AG04449 (cell line): ENCODE measurements at places on chromosomes 4 and X.

DNA sequence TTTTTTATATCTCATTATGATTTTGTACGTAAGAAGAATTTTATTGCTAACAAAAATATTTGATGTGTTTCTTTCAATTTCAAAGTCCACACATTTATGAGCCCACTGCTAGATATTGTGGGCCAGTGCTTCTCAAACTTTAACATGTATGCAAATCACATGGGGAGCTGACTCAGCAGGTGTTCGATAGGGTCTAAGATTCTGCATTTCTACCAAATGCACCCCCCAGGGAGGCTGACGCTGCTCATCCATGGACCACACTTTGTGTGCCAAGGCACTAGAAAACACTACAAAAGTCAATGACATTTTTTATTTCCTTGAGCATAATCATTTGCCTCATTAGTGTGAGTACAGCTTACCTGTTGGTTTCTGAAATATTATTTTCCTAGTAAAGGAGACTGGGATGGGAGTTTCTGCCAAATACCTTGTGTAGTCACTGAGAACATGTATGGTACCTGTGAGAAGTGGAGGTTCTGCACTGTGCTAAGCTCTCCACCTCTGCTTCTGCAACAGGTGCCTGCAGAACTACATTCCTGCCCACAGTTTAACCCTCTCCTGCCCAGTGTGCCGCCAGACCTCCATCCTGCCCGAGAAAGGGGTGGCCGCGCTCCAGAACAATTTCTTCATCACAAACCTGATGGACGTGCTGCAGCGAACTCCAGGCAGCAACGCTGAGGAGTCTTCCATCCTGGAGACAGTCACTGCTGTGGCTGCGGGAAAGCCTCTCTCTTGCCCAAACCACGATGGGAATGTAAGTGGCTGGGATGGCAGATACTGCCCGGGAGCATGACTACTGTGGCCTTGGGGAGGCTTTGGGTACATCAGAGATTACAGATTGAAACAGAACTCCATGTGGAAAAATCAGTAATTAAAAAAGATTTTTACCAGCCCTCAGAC lies 68.9 kb upstream of the MND1 start:
- DNase-seq = no peak

DNA sequence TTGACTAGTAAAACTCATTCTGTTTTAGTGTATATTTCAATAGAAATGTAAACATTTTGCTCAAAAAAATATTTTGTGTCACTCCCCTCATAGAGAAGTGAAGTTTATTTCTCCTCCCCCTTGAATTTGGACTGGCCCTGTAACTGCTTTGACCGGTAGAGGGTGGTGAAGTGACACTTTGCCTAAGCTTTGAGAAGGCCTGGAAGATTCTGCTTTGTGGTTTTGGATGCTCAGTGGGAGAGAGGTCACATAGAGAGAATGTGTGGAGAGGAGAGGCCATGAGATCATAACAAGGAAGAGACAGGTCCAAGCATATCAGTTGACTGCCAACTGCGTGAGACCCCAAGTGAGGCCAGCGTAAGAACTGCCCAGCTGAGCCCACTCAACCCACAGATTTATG lies 19.1 kb upstream of the ARX start:
- no peak for DNase-seq

GRCh38 chr4:143234153-143234552 lies 49.4 kb downstream of the USP38 start:
- no peak for DNase-seq

GRCh38 chr4:172153719-172154118 lies 340.5 kb downstream of the GALNTL6 start:
- no peak for DNase-seq

GRCh38 chr4:177008836-177009501 lies 216.2 kb upstream of the VEGFC start:
- no peak for DNase-seq

DNA sequence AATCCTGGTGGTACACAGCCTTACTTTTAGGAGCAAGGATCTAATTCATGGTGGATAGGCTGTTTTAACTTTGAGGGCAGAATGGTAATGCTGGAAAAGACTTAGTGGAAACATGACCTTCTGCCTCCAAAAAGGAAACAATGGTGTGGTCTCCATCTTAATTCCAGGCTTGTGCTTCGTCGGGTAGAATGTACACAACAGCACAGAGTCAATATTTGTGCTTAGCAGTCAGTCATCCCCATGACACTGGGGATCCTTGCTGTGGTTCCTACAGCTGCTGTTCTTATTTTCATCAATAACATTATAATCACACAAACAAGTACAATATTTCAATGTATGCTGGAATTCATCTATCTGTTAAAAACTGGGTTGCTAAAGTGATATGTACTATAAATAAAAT lies 104.4 kb downstream of the HHIP start:
- no peak for DNase-seq

DNA sequence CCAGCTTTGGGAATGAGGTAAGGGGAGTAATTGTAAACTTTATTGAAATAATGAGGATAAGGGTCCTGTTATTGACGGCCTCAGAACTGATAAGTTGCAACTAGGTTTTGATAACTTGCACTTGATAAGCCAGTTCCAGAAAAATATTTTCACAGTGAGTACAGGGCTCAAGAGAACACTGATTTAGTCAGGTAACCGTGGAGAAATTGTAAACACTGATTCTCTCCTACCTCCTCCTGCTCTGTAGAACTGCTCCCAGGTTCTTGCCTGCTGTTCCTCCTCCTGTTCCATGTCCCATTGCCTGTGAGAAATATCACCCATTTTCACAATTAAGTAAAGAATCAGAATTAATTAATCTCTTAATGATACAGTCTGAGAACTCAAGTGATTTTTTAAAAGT lies 55.0 kb upstream of the CXXC4 start:
- no peak for DNase-seq

GRCh38 chr4:182578402-182578801 lies 335.2 kb downstream of the TENM3 start:
- peak; percentile 67 for DNase-seq

- DNase-seq = no peak
Measured at GRCh38 chr4:58602731-58603359, 1492.7 kb upstream of the IGFBP7 start.

GRCh38 chrX:73922856-73923455 lies 360.0 kb downstream of the CHIC1 start:
- DNase-seq = no peak

- DNase-seq = no peak
Measured at GRCh38 chr4:96455045-96455720, 615.3 kb downstream of the PDHA2 start.

GRCh38 chr4:41619161-41619560 lies 81.2 kb downstream of the LIMCH1 start:
- no peak for DNase-seq

GRCh38 chr4:131499141-131499873 lies 1649.8 kb upstream of the PCDH10 start:
- DNase-seq = no peak

DNA sequence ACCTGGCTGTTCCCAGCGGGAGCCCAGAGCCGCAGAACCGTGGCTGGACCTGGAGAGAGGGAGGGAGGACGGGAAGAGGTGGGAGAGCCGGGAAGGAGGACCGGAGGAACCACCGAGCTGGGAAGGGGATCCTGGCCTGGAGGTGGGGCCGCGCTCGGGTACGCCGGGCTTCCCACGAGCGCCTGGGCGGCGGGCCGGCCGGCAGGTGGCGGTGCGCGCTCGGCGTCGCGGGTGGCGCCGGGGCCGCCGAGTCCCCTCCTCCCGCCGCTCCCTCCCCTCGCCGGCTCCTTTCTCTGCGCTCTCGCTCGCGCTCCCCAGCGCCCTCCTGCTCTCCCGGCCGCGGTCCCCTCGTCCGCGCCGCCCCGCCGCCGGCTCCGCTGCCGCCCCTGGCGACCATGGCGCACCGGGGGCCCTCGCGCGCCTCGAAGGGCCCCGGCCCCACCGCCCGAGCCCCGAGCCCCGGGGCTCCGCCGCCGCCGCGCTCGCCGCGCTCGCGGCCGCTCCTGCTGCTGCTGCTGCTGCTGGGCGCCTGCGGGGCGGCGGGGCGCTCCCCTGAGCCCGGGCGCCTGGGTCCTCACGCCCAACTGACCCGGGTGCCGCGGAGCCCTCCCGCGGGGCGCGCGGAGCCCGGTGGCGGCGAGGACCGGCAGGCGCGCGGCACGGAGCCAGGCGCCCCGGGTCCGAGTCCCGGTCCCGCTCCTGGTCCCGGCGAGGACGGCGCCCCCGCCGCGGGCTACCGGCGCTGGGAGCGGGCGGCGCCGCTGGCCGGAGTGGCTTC lies at the start of gene SORCS2:
Gene SORCS2, plus strand, starts transcription at position 287 of the 778 bp plus-strand sequence.
- DNase-seq = no peak

DNA sequence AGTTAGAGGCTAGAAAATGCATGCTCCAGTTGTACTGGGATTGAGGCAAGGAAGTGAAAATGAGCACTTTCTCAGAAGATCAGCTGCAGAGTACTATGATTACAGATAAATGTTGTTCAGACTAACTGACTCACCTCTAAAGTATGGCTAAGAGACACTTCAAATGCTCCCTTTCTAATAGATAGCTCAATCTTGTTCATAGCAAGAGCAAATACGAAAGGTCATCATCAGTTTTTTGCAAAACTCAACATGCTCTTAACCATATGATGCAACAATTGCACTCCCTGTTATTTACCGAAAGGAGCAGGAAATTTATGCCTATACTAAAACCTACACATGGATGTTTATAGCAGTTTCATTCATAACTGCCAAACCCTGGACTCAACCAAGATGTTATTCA lies 838.4 kb upstream of the INTU start:
- no peak for DNase-seq

GRCh38 chr4:158159718-158160094 lies 13.1 kb downstream of the GASK1B start:
- no peak for DNase-seq

GRCh38 chr4:75678965-75679364 lies 5.8 kb upstream of the G3BP2 start:
- no peak for DNase-seq

GRCh38 chrX:22516893-22517292 lies 244.2 kb downstream of the CBLL2 start:
- DNase-seq = no peak

DNA sequence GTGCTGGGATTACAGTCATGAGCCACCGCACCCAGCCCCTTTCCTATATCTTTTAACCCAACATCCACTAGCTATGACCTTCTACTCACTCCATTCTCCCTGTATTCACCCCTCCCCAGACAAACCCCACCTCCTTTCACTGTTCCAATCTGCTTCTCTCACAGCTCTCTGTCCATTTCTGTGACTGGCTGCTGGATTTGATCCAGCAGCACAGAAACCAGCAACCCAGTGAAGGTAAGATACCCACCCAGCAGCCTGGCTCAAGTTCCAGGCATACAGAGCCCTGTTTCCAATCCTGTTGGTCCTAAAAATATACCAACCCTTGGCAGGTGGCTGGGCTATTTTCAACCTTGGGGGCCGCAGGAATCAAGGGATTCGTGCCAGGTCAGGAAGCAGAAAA lies 56.9 kb upstream of the SMIM10 start:
- DNase-seq = no peak

- no peak for DNase-seq
Measured at GRCh38 chrX:134191281-134191680, 45.7 kb upstream of the CCDC160 start.

DNA sequence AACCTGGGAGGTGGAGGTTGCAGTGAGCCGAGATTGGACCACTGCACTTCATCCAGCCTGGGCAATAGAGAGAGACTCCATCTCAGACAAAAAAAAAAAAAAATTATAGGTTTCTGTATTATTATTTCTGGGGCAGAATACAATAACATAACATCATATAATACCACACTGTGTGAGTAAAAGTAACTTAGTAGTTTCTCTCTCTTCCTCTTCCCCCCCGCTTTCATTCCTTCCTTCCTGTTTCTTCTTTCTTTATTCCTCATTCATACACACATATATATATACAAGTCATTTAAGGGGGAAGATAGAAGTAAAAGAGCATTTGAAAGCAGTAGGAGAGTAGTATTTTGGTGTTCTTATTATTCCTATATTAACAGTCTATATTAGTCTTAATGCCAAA lies 55.9 kb upstream of the FHDC1 start:
- no peak for DNase-seq

DNA sequence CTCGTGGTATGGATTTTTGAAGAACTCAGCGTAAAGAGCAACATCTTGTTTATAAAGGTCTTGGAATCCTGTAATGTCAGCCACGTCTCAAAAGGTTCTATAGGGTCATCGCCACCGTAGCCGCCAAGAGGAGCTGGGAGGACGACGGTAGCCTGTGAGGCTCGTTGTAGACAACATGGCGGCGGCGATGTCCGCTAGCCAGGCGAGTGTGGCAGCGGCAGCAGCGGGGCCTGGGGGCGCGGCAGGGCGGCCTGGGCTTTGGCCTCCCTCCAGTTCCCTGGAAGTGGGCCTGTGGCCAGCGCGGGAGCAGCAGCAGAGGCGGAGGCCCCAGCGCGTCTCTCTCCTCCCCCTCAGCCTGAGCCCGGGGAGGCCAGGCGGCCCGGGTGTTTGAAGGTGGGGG lies 143.5 kb upstream of the PBDC1 start:
- no peak for DNase-seq

- DNase-seq = no peak
Measured at GRCh38 chr4:13525606-13526281, 18.6 kb downstream of the NKX3-2 start.

GRCh38 chrX:4550018-4550417 lies 836.6 kb upstream of the PRKX start:
- DNase-seq = no peak
